ENCODE measurements at places on chromosomes 1 and 21.

- DNase-seq, result no peak
Observed at GRCh38 chr1:92554216-92554615, 67.5 kb upstream of the GFI1 start.

DNA sequence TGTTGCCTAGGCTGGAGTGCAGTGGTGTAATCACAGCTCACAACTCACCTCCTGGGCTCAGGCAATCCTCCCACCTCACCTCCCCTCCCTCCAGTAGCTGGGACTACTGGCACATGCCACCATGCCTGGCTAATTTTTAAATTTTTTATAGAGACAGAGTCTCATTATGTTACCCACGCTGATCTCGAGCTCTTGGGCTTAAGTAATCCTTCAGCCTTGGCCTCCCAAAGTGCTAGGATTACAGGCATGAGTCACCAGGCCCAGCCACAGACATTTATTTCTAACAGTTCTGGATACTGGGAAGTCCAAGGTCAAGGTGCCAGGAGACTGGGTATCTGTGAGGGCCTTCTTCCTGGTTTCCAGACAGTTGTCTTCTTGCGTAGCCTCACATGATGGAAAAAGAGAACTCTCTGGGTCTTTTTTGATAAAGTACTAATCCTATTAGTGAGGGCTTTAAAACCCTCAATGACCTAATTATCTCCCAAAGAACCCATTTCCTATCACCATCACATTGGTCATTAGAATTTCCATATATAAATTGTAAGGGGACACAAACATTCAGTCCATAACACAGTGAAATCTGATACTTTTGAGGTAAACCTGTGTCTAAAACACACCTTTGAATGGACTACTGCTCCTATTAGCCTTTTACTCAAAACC, 67.9 kb downstream of the PHACTR4 start:
- DNase-seq, result no peak

DNA sequence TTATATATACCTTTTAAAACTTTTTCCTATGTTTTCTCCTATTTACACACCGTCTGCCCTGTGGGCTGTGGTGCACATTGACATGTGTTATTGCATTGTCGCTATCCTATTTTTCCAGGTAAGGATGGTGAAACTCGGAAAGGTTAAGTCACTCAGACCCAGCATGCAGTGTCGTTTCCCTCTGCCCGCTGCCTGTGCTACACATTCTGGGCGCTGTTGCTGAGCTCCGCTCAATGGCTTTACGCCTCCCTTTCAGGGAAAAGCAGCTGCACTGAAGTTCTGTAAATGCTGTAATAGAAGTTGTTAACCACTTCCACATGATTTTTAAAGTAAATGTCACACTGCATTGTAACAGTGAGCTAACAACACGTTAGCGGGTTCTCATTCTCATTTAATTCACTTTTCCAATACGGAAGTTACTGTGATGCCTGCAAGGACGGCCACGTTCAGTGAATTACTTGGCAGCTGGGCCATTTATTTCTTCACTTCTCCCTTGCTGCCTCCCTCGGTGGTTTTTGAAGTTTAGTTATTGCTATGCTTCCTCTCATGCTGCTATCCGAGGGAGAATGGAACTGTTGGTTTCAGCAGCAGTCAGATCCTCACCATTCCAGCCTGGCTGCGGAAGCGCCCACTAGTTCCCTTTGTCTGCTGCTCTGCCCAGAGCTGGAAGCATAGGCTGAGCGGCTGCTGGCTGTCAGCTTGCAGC, 288.7 kb downstream of the SPATA17 start:
- DNase-seq, result no peak

GRCh38 chr21:26409735-26410134, 163.4 kb downstream of the CYYR1 start:
- no peak for DNase-seq

DNA sequence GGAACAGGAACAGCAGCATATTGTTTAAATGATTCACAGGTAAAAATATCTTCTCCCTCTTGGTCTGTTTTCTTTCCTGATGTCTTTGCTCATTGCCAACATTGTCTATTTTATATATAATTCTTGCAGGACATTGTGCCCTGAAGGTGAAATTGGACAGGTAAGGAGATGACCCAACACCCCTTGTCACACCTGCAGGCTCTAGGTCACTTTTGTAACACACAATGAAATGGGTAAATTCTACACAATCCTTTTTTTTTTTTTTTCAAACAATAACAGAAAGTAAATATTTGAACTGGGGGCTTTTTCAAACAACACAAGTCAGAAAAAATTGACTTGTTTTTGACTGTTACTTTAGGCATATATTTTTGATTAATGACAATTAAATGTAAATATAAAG, 62.9 kb upstream of the ERG start:
- no peak for DNase-seq

GRCh38 chr1:196558411-196558810, 49.8 kb downstream of the KCNT2 start:
- no peak for DNase-seq

- DNase-seq, result no peak
Observed at GRCh38 chr21:43027846-43028731, 47.5 kb downstream of the CBS start.

DNA sequence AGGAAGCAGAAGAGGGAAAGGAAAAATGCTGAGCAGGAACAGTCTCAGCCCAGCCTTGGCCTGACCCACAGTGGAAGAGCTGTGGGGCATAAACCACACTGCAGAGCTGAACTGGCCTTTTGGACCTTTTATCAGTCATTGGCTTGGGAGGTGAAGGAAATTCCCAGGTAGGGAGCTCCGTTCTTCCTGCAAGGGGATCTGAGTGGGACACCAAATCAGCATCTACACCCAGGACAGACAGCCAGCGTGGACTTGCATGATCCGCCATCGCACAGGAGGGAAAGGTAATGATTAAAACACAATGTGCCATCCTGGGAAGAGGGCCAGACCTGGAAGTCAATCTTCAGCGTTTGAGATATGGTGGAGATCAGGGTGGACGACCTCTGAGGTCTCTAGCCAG, 1.2 kb upstream of the MTFR1L start:
- no peak for DNase-seq

DNA sequence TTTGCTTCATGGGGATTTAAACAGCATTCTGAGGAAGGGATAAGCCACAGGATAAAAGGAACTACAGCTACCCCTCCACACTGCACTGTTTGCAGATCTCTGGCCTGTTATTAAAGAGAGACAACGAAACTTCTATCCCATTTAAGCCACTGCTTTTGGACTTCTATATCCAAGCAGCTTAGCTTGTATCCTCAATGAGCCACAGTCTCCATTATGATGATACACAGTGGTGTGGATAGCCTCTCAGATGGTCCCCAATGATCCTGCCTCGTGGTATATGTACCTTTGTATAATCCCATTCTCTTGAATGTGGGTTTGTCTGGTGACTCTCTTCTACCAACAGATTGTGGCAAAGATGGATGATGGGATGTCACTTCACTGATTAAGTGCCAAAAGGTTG, 36.0 kb upstream of the MARK1 start:
- no peak for DNase-seq

DNA sequence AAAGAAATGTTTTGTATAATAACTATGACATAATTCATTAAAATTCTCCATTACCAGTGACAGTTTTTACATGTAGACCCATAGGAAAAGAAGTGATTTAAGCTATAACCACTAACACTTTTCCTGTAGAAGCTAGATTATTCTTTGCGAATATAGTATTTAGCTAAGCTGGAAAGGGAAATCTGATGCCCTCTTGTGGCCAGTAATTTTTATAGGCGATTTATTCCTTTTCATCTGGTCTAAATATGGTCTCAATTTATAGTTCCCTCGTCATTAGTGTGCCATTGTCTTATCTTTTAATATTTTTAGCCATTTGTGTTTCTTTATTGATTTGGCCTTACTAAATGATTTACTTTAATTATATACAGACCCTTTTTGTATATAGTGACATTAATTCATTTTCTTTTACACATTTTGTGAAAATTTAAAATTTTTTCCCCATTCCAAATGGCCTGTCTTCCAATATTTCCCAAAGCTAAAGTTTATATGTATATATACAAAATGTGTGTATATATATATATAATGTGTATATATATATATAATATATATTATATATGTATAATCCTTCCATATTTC, 26.7 kb downstream of the BTG3 start:
- no peak for DNase-seq

GRCh38 chr1:231416901-231417300, 5.2 kb downstream of the EGLN1 start:
- DNase-seq, result no peak

GRCh38 chr1:201137579-201138310, 10.8 kb upstream of the ASCL5 start:
- DNase-seq, result no peak

GRCh38 chr1:28297826-28298225, 31.0 kb upstream of the MED18 start:
- no peak for DNase-seq

- no peak for DNase-seq
Observed at GRCh38 chr1:7093297-7093696, 308.0 kb downstream of the CAMTA1 start.

DNA sequence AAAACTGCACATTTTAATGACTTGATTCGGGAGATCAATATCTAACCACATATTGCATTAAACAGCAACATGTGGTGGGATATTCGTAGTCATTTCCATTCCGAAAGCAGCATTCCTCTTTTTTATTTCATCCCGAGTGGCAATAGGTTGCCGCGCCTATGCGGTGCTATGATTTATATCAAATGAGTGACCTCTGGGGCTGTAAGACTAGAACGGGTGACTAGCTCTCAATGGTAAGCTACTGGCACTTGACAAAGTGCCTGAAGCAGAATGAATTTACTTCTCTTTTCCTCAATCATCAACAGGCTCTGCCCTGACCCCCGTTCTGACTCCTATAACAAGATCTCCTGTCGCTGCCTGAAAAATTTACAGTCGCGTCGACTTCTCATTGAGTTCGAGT, 162.3 kb downstream of the ZNF281 start:
- DNase-seq, result no peak

DNA sequence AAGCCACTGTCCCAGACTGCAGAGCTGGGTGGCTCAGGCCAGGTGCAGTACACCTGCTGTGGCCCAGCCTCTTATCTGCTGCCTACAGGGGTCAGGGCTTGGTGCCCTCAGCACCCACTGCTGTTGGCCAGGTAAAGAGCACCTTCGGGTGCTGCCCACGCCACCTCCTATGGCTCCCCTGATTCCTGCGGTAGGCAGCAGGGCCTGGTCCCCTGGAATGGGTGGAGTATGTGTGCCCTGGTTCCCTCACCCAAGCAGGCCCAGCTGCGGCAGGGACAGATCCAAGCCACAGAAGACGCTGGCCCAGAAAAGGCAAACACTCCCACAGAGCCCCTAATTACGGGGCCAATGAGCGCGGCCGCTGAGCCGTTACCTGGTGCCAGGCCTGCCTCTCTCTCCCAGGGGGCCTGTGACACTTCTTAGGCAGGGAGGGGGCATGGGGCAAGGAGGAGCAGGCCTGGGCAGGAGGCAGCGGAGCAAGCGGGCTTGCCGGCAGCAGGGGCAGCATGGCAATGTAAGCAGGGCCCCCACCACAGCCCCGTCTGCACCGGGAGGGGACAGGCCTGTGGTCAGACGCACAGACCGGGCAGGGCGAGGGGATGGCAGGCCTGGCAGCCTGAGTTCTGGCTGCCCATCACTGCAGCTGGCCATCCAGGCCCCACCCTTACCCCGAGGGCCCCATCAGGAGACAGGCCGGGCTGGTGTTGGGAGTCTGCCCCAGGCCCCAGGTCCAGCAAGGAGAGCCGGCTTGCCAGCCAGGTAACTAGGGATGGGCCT, 19.0 kb downstream of the ESPN start:
- no peak for DNase-seq

DNA sequence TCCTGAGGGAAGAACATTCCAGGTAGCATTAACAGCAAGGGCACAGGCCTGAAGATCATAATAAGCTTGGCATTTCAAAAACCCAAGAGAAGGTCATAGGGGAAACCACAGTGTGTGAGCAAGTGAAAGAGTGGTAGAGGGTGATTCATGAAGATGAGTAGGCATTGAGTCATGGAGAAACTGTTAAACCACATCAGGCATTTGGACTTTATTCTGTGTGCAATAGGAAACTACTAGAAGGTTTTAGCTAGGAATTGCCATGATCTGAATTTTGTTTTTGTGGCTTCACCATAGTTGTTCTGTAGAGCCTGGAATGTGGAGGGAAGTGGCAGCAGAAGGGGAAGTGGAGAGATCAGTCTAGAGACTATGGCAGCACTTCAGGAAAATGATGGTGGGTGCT, 359.0 kb upstream of the PTBP2 start:
- no peak for DNase-seq

DNA sequence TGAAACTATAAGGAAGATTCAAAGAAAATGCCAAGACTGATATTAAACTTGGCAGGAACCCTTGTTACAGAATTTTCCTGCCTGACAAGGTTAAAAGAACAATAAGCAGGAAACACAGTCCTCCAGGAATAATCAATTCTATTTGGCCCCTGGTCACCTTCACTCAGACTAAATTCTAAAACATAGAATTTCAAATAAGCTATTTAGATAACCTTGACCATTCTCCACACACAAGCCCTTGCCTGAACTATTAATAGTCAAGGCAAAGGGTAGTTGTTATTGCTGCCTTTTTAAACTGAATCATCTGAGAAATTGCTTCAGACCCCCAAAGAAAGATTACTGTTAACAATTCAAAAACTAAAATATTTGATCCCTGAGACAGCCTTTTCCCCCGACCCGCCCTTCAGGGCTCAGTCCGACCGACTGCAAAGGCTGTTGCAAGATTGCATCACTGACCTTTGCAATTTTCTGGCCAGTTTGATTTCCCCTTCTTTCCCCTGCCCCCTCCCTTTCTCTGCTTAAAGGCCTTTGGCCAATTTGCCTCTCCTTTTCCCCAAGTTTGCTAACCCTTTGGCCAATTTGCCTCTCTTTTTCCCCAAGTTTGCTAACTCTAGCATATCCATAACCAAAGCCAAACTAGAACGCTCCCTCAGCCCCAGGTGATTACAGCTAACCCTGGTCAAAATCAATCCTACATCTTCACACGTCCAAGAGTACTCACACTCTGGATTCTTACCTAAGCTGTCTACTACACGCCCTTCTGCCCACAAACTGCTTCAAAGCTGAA, 1.4 kb upstream of the G0S2 start:
- DNase-seq, result no peak

- DNase-seq, result no peak
Observed at GRCh38 chr21:44427241-44428120, 27.8 kb upstream of the LRRC3 start.

- no peak for DNase-seq
Observed at GRCh38 chr21:26810676-26811415, 34.4 kb downstream of the ADAMTS1 start.

- no peak for DNase-seq
Observed at GRCh38 chr1:49906365-49906764, 117.4 kb downstream of the AGBL4 start.

- DNase-seq, result no peak
Observed at GRCh38 chr1:11100149-11100493, 452 bp upstream of the EXOSC10 start.

Data from T-helper 9 cell (primary cell).